ENCODE measurements at places on chromosomes 3 and 15. TPM values are rescaled to one million over a fixed set of nuclear protein-coding genes. Genes with fewer than 3 reads are reported as not detected.

The RASL12 gene
- total RNA-seq, result 7.6 TPM

The KNG1 gene
- total RNA-seq, result 8.7 TPM

The ATP13A5 gene
- not detected for total RNA-seq

The CCDC54 gene
- total RNA-seq, result not detected

- H3K4me3 ChIP-seq, result no peak overlapping the region
- no peaks in the 10 kb centered on the region for H3K27me3 ChIP-seq
- H3K36me3 ChIP-seq, result no peaks in the 10 kb centered on the region
- no peaks in the 10 kb centered on the region for H3K4me1 ChIP-seq
Observed at GRCh38 chr3:154356009-154356408, 31.7 kb upstream of the DHX36 start.

GRCh38 chr3:84692261-84692660, 266.5 kb upstream of the CADM2 start:
- no peak overlapping the region for H3K4me3 ChIP-seq
- no peaks in the 10 kb centered on the region for H3K36me3 ChIP-seq
- H3K4me1 ChIP-seq, result no peaks in the 10 kb centered on the region
- DNase-seq, result no peak
- no peak overlapping the region for H3K27ac ChIP-seq

GRCh38 chr15:63539521-63539920, 35.1 kb downstream of the USP3 start:
- no peak for DNase-seq
- H3K4me1 ChIP-seq, result peaks cover 11% of the 10 kb centered on the region
- no peak overlapping the region for H3K27ac ChIP-seq
- H3K27me3 ChIP-seq, result no peaks in the 10 kb centered on the region

DNA sequence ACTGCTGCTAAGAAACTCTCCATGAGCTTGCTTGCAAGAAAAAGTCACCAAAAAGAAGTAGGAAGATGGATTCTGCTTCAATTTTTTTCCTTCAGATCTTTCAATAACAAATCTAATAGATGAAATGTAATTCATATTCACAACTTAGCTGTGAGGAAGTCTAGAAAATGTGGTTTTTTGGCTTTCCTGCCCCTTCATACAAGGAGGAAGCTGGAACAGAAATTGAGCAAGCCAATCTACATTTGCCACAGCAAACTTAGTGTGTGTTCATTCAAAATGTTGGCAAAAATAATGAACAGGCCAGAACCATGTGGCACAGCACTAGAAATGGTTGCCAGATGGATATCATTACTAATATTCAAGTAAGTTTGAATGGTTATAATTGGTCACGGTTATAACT, 93.2 kb upstream of the NEDD4 start:
- H3K36me3 ChIP-seq, result no peaks in the 10 kb centered on the region
- H3K27me3 ChIP-seq, result no peaks in the 10 kb centered on the region
- DNase-seq, result no peak
- no peak overlapping the region for H3K4me3 ChIP-seq

DNA sequence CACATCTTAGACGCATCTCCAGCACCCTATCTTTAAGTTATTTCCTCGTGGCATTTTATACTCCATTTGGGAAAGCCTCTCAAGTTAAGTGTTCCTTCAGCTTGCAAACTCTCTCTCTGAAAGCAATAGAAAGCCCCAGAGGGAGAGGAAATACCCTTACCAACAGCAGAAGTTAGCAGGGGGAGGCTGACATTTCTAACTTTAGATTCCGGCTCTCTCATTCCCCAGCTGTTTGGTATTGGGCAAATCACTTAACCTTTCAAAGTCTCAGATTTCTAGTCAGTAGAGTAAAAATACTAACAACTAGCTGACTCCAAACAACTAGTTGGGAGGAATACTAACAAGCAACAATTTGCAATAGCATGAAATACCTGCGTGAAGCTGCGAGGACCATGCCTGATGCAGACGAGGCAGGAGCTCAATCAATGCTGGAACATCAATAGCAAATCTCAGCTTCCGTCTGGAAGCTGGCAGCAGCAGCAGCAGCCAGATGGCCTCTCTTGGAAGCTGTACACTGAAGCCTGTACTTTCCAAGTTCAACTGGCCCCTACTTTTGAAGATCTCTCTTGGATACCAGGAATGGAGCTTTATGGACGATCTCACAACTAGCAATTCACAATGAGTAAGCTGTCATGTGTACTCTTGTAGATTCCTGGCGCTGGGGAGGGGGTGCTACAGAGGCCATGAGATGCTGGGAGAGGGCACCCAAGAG, 47.8 kb downstream of the THBS1 start:
- no peaks in the 10 kb centered on the region for H3K27me3 ChIP-seq
- no peak overlapping the region for H3K27ac ChIP-seq
- H3K4me3 ChIP-seq, result no peak overlapping the region
- no peak for DNase-seq

- no peaks in the 10 kb centered on the region for H3K27me3 ChIP-seq
- no peak overlapping the region for H3K4me3 ChIP-seq
- no peak overlapping the region for H3K27ac ChIP-seq
- no peaks in the 10 kb centered on the region for H3K36me3 ChIP-seq
Observed at GRCh38 chr3:34183114-34183513, 384.7 kb downstream of the PDCD6IP start.

DNA sequence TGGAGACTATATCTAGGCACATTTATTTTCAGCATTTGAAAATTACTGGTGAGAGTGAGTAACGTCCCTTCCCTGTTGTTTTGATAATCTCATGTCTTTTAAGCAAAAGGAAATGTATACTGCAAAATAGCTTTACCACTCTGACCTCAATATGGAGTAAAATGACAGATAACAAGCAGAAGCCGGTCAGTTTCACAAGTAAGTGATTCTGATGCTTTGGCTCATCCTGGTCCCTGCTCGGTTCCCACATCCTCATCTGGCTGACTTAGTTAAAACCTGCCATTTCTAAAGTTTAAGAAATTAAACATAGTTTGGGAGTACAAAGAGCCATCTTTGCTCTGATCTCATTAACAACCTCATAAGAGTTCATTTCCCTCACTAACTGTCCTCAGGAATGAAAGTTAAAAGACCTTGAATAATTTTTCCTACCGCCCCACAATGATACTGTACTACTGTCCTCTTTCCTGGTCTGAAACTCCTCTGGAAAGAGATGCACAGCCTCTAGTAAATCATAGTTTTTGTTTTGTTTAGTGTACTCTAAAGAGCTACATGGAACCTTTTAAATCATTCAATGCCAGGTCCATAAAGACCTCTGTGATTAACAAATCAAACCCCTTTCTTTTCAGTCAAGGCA, 72.3 kb upstream of the ICE2 start:
- no peak overlapping the region for H3K4me3 ChIP-seq
- H3K27ac ChIP-seq, result no peak overlapping the region
- no peaks in the 10 kb centered on the region for H3K27me3 ChIP-seq
- no peak for DNase-seq

DNA sequence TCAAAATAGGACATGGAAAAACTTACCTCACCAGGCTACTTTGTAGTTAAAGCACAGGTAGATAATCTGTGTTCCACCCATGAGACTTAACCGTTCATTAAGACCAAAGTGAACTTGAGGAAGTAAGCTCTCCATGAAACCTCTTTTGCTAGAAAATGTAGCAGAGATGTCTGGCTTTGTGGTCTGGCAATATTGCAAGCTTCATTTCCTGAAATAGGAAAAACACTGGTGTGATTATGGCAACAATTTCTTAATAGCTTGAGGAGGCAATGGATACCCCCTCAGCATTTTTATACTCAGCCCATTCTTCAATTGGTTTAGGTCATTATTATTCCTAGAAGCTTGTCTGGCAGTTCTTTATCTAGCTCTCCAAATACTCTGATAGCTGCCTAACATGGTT, 957.3 kb downstream of the IGSF11 start:
- no peaks in the 10 kb centered on the region for H3K27me3 ChIP-seq
- H3K36me3 ChIP-seq, result no peaks in the 10 kb centered on the region

DNA sequence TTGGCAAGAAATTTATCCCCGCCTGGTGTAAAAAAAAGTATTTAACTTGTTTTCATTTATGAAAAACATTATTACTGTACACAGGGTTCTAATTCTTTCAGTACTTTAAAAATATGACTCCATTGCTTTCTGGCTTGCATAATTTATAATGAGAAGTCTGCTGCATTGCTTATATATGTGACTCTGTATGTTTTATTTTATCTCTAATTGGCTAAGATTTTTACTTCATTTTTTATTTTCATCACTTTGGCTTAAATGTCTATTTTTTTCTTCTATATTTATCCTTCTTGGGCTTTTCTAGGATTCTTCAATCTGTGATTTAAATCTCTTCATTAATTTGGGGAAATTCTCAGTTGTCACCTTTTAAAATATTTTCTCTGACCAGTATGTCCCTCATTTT, 636.6 kb upstream of the NR2F2 start:
- H3K4me1 ChIP-seq, result no peaks in the 10 kb centered on the region
- H3K36me3 ChIP-seq, result no peaks in the 10 kb centered on the region
- H3K4me3 ChIP-seq, result no peak overlapping the region
- H3K27me3 ChIP-seq, result no peaks in the 10 kb centered on the region
- no peak overlapping the region for H3K27ac ChIP-seq

Measured in kidney (tissue), 22 donors.